NCI-H1105 treated with DMSO at 0.1 percent for 48 hours (cell line): ENCODE measurements at places on chromosomes 16 and 17.

DNA sequence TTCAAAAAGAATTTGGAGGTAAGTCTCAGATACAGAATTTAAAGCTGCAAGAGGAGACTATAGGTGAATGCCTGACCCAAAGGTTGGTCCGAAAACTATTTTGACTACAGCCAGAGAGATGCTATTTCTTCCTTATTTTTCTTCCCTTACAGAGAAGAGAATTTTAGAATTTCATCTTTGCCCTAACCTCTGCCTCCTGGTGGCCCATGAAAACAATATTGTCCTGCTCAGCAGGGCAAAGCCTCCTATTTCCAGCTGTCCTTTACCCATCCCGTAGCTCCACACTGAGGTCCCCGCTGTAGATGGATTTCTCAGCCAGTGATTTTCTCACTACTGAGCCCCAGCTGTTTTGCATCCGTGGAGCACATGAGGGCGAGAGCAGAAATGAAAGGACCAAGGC lies 24.6 kb downstream of the HOXB1 start:
- no peak for DNase-seq

- DNase-seq: peak; percentile 10
These were observed 1.1 kb upstream of the NME2 start for GRCh38 chr17:51164911-51165679.

DNA sequence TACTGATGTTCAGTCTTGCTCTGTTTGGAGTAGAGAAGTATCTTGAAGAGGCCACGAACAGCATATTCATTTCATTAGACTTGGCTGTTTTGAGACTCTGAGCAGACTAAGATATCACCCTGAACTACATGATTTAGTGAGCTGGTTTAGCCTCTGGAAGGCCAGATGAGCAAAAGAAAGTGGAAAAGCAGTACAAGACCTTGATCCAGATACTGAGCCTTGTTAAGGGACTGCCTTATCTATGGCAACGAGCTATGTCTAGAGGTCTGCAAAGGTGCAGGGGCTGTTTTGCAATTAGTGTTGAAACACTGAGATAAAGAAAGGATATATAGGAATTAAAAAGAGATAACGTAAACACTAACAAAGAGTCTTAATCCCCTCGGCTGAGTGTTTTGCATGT lies 231.4 kb downstream of the IRX3 start:
- no peak for DNase-seq

- peak; percentile 49 for DNase-seq
These were observed 16.2 kb downstream of the RPH3AL start for GRCh38 chr17:336110-337021.

DNA sequence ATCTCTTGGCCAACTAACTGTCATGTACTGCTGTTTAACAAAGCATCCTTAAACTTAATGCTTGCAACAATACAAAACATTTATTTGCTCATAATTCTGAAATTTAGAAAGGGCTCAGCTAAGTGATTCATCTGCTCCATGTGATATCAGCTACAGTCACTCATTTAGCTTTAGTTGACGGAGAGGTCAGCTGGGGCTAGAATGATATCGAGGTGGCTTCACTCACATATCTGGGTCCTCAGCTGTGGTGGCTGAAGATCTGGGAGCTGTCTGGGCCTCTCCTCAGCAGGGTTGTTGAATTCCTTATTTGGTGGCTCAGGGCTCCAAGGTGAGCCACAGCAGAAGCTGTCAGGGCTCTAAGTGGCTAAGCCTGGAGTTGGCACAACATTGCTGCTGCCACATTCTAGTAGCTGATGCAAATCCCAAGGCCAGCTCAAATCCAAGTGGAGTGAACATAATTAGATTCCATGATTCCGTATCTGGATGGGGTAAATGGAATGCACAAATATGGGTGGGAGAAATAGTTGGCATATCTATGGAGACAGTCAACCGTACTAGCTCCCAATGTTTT lies 62.8 kb downstream of the HS3ST3A1 start:
- DNase-seq: no peak

- no peak for DNase-seq
These were observed 87.2 kb upstream of the SMIM36 start for GRCh38 chr17:55598495-55598894.

- DNase-seq: no peak
These were observed 32.8 kb downstream of the BEAN1 start for GRCh38 chr16:66459878-66460277.

DNA sequence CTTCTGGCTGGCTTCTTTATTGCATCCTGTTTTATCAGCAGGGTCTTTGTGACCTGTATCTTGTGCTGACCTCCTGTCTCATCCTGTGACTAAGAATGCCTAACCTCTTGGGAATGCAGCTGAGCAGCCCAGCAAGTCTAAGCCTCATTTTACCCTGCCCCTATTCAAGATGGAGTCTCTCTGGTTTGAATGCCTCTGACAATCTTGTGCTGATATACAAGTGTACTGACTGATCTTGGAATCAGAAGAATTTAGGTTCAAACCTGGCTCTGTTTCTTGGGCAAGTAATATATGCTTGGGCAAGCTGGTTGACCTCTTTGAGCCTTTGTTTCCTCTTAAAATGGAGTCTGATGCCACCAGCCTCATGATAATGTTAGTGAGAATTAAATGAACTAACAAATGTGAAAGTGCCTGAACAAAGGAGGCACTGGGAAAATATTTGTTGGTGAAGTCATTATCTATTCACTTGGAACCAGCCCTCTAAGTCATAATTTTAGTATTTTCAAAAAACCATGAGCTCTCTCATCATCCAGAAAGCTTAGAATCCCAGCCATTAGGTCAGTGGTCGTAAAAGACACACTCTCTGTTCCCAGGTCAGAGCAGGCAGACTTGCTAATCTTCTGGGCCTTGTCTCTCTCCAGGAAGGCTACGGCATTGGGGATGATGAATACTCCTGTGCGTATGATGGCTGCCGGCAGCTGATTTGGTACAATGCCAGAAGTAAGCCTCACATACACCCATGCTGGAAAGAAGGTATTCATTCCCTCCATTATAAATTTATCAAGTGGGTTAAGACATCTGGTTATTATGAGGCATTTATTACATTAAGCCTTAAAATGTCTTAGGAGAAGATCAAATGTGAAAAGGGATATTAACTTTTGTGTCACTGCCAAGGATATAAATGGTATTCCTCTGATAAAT lies 18.1 kb upstream of the ARL2BP start:
- DNase-seq: no peak
